ENCODE measurements at places on chromosomes 5 and 9.

- DNase-seq: no peak
These were observed 2.7 kb downstream of the PCDHGC3 start for GRCh38 chr5:141478321-141478945.

- no peak for DNase-seq
These were observed 146.3 kb upstream of the POU5F2 start for GRCh38 chr5:93887678-93888077.

- no peak for DNase-seq
These were observed 14.3 kb downstream of the ACSL6 start for GRCh38 chr5:131997026-131997726.

GRCh38 chr5:147085409-147085808, 149.4 kb upstream of the STK32A start:
- no peak for DNase-seq

DNA sequence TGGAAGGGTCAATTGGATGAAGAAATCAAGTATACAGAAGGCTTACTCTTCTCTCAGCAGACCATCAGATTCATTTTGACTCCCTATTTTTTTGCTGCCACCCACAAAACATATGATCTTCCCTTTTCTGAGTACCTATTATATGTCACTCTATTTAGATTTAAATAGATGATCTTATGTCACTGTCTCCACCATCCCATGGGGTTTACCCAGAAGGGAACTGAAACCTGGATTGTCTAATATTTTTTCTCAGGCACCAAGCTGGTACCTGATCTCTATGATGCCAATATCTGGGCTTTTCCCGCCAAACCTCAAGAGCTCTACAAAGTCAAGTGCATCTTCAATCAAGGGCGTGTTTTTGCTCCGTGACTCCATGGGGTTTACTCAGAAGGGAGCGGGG, 118.7 kb downstream of the GAS1 start:
- DNase-seq: peak; percentile 68

GRCh38 chr5:139207297-139208000, 9.3 kb upstream of the SIL1 start:
- no peak for DNase-seq

GRCh38 chr5:140118302-140118936, 4.5 kb downstream of the PURA start:
- DNase-seq: no peak

DNA sequence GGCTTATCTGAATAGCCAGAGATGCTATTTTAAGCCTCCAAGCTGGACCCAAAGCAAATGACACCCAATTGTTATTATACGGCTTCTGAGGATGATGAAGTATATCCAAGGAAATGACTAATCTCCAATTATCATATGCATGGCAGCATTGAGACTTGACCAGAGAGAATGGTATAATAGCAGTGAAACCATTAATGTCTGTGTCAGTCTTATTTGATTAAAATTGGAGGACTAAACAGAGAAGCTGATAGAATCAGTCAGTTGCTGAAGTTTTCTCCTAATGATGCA, 200.5 kb downstream of the EFNA5 start:
- DNase-seq: no peak

DNA sequence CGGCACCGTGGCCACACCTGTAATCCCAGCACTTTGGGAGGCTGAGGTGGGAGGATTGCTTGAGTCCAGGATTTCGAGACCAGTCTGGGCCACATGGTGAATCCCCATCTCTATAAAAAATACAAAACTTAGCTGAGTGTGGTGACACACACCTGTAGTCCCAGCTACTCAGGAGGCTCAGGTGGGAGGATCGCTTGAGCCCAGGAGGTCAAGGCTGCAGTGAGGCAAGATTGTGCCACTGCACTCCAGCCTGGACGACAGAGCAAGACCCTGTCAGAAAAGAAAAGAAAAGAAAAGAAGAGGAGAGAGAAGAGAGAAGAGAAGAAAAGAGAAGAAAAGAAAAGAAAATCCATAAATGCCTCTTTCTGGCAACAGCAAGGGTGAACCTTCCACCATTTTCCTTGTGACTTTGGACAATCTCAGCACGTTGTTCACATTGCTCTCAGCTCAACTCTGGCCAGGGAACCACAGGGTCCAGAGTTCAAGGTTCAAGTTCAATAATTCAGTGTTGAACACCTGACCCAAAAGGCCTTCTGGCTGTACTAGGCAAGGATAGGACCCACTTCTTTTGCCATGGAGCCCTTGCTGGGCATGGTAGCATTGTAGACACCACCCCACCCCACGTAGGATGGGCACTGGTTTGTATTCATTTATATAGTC, 14.6 kb upstream of the DUSP1 start:
- DNase-seq: no peak

- no peak for DNase-seq
These were observed 417.0 kb downstream of the TMEM161B start for GRCh38 chr5:87851603-87852002.

GRCh38 chr5:169945831-169946261, 34.4 kb downstream of the INSYN2B start:
- DNase-seq: peak; percentile 6

GRCh38 chr9:81408951-81409350, 280.4 kb downstream of the TLE1 start:
- peak; percentile 80 for DNase-seq

DNA sequence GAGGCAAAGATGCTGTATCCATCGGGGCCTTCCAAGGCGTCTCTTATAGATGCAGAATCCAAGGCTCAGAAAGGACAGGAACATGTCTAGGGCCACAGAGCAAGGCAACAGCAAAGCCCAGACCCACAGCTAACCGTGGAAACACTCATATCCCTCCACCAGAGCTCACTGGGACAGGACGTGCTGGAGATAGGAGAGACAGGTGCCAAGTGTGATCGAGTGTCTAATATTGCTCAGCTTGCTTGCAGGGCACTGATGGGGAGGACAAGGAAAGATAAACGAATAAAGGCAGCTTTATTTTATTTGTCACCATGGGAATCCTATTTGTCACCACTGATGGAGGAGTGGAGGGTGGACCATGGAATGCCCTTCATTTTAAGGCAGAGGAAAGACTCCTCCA, 44.0 kb upstream of the AKNA start:
- DNase-seq: no peak
